Epithelial cell of proximal tubule (primary cell): ENCODE measurements at places on chromosomes 11 and 22.
A peak's percentile ranks its signal among the peaks of the same experiment; 100 is the strongest.

GRCh38 chr11:57513911-57514537 lies 1.5 kb downstream of the SLC43A1 start:
- no peak for DNase-seq

DNA sequence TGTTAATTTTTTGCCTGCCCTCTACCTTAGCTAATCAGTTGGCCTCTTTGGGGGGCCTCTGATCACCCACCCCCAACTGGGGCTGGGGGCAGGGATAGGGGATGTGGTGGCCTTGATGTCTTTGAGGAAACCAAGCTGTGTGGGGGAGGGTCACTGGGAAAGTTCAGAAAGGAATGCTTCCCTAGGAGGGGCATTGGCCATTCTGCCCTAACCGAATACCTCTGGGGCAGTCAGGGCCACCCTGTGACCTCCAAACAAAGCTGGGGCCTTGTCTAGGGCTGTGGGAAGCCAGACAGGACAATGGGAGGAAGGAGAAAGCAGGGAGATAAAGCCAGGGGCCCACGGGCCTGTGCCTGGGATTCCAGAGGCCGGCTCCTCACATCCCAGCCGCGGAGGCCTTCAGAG lies 97.5 kb downstream of the TSPAN18 start:
- no peak for DNase-seq

GRCh38 chr11:10289765-10290380 lies 4.1 kb downstream of the SBF2 start:
- no peak for DNase-seq

DNA sequence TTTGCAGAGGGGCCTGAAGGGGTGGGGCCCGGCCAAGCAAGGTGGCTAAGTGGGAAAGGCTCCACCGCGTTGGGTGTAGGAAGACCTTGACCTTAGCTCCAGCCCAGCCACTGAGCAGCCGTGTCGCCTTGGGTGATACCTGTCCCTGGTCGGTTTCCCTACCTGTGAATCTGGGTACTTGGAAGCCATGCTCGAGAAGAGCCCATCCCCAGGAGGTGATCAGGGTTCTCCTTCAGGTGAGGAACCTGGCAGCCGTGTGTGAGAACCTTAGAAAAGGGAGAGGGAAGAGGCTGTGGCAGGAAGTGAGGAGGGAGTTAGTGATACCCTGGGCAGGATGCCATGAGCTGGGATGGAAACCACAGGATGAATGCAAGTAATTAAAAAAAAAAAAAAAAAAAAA lies 21.6 kb downstream of the PPARA start:
- no peak for DNase-seq

- peak; percentile 74 for DNase-seq
Measured at GRCh38 chr22:27170491-27170890, 513.1 kb downstream of the MIAT start.
